ENCODE measurements at places on chromosomes 5 and 9.

- no peak for DNase-seq
These were observed 240.2 kb downstream of the MAN2A1 start for GRCh38 chr5:109929911-109930310.

DNA sequence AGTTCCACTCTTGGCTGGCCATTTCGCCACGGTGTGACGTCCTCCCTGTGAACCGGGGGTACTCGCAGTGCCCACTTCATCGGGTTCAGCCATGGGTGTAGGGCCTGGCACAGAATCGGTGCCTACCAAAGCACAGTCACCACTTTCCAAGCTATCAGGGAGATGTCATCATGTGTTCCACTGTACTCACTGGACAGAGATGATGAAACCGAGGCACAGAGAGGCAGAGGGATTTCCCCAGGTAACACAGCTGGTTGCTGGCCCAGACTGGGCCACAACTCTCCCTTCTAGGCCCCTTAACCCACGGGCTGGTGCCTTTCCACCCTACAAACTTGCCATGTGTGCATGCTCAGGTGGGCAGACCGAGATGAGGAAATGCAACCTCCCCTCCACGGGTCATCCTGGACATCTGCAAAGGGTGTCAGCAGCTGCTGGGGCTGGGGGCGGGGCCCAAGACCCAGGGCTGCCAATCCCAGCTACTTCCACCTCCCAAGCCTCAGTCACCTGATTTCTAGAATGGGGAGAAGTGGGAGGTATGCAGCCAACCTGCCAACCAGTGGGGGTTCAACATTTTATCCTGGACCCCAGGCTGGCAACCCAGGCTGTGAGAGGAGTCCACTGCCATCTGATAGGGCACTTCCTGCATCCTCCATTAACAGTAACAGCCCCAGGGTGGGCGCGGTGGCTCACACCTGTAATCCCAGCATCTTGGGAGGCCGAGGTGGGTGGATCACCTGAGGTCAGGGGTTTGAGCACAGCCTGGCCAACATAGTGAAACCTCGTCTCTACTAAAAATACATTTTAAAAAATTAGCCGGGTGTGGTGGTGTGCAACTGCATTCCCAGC lies 893 bp upstream of the SH2D3C start:
- DNase-seq = no peak

DNA sequence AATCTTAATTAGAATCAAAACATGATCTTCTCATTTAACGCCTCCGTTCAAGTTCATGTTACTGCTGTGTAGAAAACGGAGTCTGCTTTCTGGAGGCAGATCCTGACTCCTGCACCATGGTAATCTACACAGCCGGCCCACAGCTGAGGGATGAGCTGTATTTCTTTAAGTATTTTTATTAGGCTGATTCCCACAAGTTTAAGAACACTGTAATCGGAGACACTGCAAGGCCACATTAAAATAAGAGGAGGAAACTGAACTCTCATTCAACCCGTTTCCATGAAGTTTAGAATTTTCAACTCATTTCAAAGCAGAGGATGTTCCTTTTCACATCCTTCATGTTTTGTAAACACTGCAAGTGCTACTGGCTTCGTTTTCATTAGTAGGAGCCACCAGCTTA lies 372.2 kb downstream of the NFIB start:
- DNase-seq = no peak

DNA sequence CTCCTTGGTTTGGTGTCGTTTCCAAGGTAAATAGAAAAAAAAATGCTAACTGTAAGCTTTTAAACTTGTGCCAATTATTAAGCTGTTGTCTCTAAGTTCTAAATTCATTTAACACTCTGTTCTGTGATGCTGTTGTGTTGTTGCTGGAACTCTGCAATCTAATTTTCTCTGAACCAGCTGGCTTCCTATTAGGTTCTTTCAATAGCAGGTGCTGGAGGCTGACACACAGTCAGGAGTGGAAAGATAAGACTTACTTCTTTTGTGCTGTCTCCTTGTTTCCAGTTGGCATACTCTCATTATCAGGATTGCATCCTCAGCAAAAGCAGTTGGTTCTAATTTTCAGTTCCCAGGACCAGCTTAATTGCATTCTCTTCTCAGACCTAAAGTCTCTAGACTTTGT lies 1252.6 kb upstream of the NUDT12 start:
- DNase-seq = no peak

- DNase-seq = no peak
These were observed 517.6 kb downstream of the BNC2 start for GRCh38 chr9:16352791-16353401.

- no peak for DNase-seq
These were observed 59.7 kb upstream of the GARNL3 start for GRCh38 chr9:127204771-127205470.

Measured in sciatic nerve (tissue), 2 donors.